ENCODE measurements at places on chromosomes 7 and 10. TPM values are rescaled to one million over a fixed set of nuclear protein-coding genes. Genes with fewer than 3 reads are reported as not detected.

The SOSTDC1 gene
- not detected for polyA plus RNA-seq

The LLCFC1 gene
- polyA plus RNA-seq: not detected

The HOXA1 gene
- polyA plus RNA-seq: 0.82 TPM

The SUN1 gene
- 33.2 TPM for polyA plus RNA-seq

The SLC25A13 gene
- polyA plus RNA-seq: 9.0 TPM

GRCh38 chr10:124074501-124075109 is 18.8 kb downstream of the CHST15 start:
- H3K27me3 ChIP-seq: no peaks in the 10 kb centered on the region
- peak overlapping the region; percentile 68 for H3K27ac ChIP-seq
- DNase-seq: peak; percentile 88
- peaks cover 53% of the 10 kb centered on the region for H3K4me1 ChIP-seq

DNA sequence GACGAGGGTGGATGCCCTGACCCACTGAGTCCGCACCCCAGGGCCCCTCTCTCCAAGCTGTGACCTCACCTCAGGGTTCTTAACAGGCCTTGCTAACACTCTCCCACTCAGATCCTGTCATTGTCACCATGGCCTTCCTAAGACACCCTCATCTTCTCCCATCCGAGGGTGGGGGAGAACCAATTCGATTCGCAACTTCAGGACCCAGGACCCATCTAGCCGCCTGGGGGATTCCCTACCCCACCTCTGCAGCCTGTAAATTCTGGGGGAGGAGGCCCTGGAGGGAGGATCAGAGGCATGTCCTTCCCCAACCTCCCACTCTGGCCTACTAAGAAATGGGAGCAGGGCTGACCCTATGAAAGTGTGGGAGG is 17.4 kb downstream of the TRIM8 start:
- H3K4me1 ChIP-seq: peaks cover 55% of the 10 kb centered on the region
- H3K27me3 ChIP-seq: no peaks in the 10 kb centered on the region
- peak overlapping the region; percentile 24 for H3K4me3 ChIP-seq

GRCh38 chr7:128376077-128376476 is 14.6 kb upstream of the PRRT4 start:
- H3K27me3 ChIP-seq: no peaks in the 10 kb centered on the region
- no peak for DNase-seq
- no peaks in the 10 kb centered on the region for H3K36me3 ChIP-seq
- no peak overlapping the region for H3K27ac ChIP-seq

GRCh38 chr10:122127943-122128342 is 139.0 kb downstream of the TACC2 start:
- H3K4me3 ChIP-seq: no peak overlapping the region
- no peaks in the 10 kb centered on the region for H3K27me3 ChIP-seq
- no peaks in the 10 kb centered on the region for H3K36me3 ChIP-seq
- no peaks in the 10 kb centered on the region for H3K4me1 ChIP-seq
- no peak for DNase-seq

DNA sequence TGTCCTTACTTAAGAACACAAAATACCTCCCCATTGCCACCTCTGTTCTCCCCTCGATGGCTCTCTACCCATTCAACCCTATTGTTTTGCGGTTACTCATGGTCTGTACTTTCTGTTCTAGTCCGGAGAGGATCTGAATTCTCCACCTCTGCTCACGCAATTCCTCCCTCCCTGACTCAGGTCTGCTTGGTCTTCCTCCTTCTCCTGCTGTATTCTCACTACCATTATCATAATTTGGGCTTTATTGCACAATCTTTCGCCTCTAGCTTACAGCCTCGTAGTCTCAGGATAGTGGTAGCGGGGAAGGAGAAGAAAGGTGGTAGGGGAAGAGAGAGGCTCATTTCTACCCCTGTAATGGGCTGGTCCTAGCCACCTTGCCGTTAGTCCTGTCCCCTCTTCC is 35.4 kb upstream of the FAM180A start:
- H3K36me3 ChIP-seq: no peaks in the 10 kb centered on the region
- H3K27me3 ChIP-seq: no peaks in the 10 kb centered on the region
- no peak overlapping the region for H3K4me3 ChIP-seq
- no peaks in the 10 kb centered on the region for H3K4me1 ChIP-seq
- no peak for DNase-seq
- no peak overlapping the region for H3K27ac ChIP-seq

- no peak for DNase-seq
- no peaks in the 10 kb centered on the region for H3K27me3 ChIP-seq
- no peaks in the 10 kb centered on the region for H3K4me1 ChIP-seq
- H3K4me3 ChIP-seq: no peak overlapping the region
- peaks cover 21% of the 10 kb centered on the region for H3K36me3 ChIP-seq
- H3K27ac ChIP-seq: no peak overlapping the region
Observed at GRCh38 chr7:64515781-64516180, 47.1 kb downstream of the ZNF680 start.

DNA sequence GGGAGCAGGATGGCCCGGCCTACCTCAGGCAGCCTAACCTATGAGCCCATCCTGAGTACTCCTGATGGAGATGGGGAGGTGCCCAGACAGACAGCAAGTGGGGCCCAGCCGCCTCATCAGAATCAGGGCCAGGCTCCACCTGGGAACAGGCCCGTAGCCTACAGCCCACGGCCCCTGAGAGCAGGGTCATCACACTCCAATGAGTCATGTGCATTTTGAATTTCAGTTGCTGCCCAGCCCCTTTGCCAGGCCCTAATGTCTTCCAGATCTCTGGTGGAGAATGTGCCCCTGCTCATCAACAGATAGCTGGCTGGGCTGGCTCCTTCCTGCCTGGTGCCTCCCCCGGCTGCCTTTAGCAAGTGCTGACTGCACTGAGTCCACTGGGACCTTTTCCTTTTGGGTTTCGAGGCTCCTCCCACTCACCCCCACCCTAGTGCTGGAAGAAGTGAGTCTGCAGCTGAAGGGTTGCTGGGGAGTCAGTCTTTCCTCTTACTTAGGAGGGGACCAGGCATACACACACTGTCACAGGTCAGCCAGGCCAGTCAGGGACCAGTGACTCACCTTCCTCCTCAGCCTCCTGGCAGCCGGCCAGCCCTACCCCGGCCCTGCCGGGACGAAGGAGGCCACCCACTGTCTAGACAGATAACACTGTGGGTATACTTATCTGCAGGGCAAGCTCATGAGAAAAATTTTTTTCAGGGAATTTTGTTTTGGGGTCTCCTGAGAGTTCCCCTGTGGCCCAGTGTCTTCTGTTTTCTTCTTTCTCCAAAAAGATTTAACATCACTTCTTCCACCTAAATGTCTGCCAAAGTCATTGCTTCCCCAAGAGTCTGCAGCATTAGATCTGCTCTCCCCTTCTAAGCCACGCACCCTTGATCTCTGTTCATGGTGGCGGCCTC is 9.1 kb upstream of the ASIC3 start:
- peaks cover 17% of the 10 kb centered on the region for H3K4me1 ChIP-seq
- no peak overlapping the region for H3K27ac ChIP-seq
- no peaks in the 10 kb centered on the region for H3K27me3 ChIP-seq
- DNase-seq: no peak

DNA sequence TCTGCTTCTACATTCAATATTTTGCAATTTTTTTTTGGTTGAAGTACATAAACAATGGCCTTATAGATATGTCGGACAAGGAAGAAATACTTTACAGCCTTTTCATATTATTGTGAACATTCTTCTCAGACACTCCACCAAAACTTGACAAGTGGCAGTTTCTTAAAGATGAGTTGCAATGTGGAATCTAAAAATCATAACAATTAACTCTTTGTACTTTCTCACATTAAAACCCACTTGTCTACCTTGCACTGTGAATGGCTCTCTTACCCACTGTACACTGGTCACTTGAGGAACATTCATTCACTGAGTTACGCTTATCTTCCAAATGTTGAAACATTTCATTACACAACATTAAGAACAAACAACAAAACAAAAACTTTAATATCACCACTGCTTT is 44.2 kb downstream of the ARHGAP12 start:
- no peak for DNase-seq
- no peaks in the 10 kb centered on the region for H3K36me3 ChIP-seq
- H3K27me3 ChIP-seq: no peaks in the 10 kb centered on the region

DNA sequence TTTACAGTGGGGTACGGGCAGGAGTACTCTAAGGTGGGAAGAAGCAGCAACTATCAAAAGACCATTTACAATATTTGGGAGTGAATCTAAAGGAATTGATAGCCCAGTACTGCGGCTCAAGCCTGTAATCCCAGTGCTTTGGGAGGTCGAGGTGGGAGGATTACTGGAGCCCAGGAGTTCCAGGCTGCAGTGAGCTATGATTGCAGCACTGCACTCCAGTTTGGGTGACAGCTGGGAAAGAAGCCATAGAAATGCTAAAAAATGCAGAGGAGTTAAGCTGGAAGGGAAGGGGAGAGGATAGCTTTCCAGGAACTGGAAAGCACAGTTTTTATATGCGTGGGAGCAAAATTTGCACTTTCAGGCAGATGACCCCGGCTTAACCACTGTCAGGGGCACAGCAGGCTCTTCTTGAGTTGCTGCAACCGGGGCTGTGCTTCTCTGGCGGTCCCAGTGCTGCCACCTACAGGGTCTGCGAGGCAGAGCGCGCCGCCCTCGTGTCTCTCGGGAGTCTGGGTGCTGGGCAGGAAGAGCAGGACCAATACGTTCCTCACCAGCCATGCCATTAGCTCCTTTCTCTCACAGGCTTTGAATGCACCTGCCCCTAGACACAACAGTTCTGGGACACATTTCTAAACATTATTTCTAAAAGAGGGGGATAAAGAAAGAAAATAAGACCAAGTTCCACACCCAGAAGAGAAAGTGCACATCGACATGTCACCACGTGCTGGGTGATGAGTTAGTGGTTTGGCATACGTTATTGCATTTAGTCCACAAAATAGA is 10.1 kb upstream of the BMPER start:
- H3K4me3 ChIP-seq: no peak overlapping the region
- H3K4me1 ChIP-seq: peaks cover 9% of the 10 kb centered on the region
- H3K36me3 ChIP-seq: no peaks in the 10 kb centered on the region

- no peaks in the 10 kb centered on the region for H3K27me3 ChIP-seq
- no peaks in the 10 kb centered on the region for H3K36me3 ChIP-seq
- no peak overlapping the region for H3K4me3 ChIP-seq
- H3K4me1 ChIP-seq: no peaks in the 10 kb centered on the region
- no peak overlapping the region for H3K27ac ChIP-seq
Observed at GRCh38 chr7:83426325-83426724, 222.6 kb downstream of the SEMA3E start.

- no peak overlapping the region for H3K27ac ChIP-seq
- H3K27me3 ChIP-seq: no peaks in the 10 kb centered on the region
- H3K4me3 ChIP-seq: no peak overlapping the region
- H3K4me1 ChIP-seq: peaks cover 4% of the 10 kb centered on the region
- no peaks in the 10 kb centered on the region for H3K36me3 ChIP-seq
- DNase-seq: no peak
Observed at GRCh38 chr10:43925793-43926192, 277.1 kb upstream of the ZNF32 start.

DNA sequence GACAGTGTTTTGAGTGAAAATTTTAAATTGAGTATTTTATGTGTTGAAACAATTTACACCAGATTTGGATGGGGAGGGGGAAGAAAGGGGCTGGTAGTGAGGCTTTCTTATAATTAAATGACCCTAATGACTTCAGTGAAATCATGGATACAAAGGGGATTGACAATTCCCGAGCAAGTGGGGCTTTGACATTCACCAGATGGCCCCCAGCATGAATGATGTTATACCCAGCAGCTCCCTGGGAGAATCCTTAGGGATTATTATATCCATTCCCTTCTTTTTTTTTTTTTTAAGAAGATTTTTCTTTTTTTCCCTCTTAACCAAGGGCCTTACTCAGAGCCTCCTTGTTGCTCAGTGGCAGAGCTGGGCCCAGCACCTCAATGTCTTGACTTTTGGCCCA is 17.9 kb downstream of the PLPP4 start:
- no peaks in the 10 kb centered on the region for H3K36me3 ChIP-seq
- no peak for DNase-seq
- H3K4me3 ChIP-seq: no peak overlapping the region
- no peaks in the 10 kb centered on the region for H3K27me3 ChIP-seq
- no peaks in the 10 kb centered on the region for H3K4me1 ChIP-seq

DNA sequence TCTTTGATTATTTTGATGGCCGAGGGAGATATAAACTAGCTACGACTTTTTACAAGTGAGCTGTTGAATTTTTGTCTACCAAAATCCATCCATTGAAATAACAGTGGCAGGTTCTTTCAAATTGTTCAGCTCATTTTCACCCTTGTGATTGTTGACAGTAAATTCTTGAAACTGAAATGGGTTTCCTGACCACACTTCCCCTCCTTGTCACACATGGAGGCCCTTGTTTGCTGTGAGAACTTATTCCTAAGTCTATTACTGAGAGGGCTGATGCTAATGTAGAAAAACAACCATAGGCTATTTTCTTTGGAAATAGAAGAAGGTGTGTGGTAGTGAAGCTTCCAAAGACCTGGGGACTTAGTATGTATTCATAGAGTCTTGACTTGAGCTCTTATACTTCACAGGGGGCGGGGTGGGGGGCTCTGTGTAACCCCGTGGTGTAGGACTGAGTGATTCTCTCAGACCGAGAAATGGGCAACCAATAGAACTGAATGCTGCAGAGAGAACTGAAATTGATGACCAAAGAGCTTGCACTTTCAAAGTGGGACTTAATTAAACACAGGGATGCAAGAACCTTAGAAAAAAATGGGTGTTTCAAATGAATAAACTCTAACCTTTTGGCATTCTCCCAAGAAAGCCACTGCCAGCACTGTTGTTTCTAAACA is 718.9 kb downstream of the CCSER2 start:
- no peak overlapping the region for H3K27ac ChIP-seq
- no peaks in the 10 kb centered on the region for H3K27me3 ChIP-seq
- DNase-seq: no peak
- H3K4me3 ChIP-seq: no peak overlapping the region
- H3K36me3 ChIP-seq: no peaks in the 10 kb centered on the region
- no peaks in the 10 kb centered on the region for H3K4me1 ChIP-seq

DNA sequence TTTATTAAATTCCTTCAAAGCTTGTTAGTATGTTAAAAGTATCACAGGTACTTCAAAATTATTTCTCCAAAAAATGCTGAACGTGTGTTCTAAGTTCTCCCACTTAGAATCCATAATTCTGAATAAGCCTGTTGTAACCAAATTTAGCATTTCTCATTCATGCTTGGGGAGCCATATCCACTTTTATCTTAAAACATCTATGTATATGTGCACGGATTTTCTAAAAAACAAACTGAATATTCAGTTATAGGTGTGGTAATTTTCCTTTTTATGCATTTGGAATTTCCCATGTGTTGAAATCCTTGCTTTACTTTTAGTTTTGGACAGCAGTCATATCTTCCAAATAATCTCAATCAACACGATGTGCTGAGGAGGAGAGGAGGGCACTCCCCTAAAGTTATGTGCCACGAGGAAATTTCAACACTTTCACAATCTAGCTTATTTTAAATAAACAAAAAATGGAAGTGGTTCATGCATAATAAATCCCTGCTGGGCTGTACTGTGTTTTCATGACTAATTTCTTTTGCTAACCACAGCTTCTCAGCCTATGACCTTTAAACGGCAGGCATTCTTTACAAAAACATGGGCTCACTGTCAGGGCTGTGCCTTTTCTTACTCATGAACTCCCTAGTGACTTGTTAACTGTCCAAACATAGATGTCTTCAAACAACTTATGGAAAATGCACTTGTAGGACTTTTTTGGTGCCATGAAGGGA is 380.3 kb upstream of the SEMA3C start:
- no peaks in the 10 kb centered on the region for H3K4me1 ChIP-seq
- H3K27me3 ChIP-seq: no peaks in the 10 kb centered on the region
- DNase-seq: no peak
- H3K36me3 ChIP-seq: no peaks in the 10 kb centered on the region

GRCh38 chr10:88608052-88608732 is 21.6 kb downstream of the LIPJ start:
- H3K4me1 ChIP-seq: no peaks in the 10 kb centered on the region
- no peaks in the 10 kb centered on the region for H3K27me3 ChIP-seq
- no peak for DNase-seq
- H3K4me3 ChIP-seq: no peak overlapping the region
- no peaks in the 10 kb centered on the region for H3K36me3 ChIP-seq

All from spleen (tissue), 13 donors.